ENCODE measurements at places on chromosomes 7 and 10.

DNA sequence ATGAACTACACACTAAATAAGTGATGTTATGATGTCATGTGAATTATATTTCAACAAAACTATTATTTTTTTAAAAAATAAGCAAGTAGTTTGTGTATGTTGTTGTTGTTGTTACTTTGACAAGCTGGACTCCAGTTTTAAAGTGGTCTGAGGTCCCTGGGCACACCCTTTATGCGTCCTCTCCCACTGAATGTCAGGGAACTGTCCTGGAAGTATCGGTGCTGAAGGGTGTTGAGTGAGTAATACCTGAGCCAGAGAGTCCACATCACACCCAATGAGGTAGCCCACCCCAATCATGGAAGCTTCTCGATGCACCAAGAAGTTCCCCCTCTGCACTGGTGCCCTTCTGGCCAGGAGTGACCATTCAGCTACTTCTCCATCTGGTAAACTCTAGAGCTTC lies 64.3 kb downstream of the FOXI2 start:
- no peak for DNase-seq

DNA sequence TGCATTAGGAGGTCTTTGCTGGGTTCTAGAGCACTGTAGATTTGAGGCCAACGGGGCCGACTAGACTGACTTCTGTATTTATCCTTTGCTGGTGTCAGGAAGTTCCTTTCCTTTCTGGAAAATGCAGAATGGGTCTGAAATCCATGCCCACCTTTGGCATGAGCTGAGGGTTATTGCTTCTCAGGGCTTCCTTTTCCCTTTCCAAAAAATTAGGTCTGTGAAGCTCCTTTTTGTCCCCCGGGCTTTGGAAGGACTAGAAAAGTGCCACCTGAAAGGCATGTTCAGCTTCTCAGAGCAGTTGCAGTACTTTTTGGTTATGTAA lies 675 bp downstream of the IL6 start:
- no peak for DNase-seq

DNA sequence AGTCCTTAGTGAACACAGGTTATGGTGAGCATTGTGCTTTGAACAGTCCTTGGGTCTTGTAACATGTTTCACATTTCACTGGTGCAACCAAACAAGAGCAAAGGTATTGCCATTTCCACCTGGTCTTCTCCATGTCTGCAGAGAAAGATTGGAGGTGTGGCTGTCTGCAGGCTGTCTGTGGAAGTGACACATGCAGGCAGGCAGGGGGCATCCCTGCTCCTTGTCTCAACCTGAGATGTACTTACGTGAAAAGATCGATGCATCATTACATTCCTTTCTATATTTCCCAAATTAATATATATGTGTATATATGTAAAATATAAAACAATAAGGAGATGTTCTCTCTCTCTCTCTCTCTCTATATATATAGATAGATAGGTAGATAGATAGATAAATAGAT lies 54.3 kb downstream of the LRRC18 start:
- DNase-seq, result no peak

- DNase-seq, result no peak
Observed at GRCh38 chr7:70830060-70830395, 301.9 kb upstream of the GALNT17 start.

GRCh38 chr7:100089458-100090196 lies 858 bp downstream of the COPS6 start:
- DNase-seq, result no peak

Measured in stimulated activated CD8-positive, alpha-beta memory T cell treated with anti-CD3 and anti-CD28 coated beads, Interleukin-2, amount 100 ng/mL, for 1 hour (primary cell).